ENCODE measurements at places on chromosomes 5 and 9.

DNA sequence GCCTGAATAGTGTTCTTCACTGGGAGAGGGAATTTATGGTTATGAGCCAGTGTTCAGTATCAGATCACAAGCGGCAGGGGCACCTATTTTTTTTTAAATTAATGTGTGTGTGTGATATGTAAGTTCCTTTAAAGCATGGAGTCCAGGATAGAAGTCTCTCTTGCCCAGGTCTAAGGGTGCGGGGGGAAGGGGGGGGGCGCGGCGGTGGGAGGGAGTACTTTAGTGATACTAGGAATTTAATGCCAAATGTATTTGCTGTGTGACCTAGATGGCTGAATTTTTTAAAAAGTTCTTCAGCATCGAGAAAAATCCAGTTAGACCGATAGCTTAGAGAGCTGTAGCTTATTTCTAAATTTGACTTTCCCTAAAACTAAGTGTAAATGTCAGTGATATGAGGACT is 1.5 kb upstream of the FCHO2 start:
- no peak for DNase-seq

DNA sequence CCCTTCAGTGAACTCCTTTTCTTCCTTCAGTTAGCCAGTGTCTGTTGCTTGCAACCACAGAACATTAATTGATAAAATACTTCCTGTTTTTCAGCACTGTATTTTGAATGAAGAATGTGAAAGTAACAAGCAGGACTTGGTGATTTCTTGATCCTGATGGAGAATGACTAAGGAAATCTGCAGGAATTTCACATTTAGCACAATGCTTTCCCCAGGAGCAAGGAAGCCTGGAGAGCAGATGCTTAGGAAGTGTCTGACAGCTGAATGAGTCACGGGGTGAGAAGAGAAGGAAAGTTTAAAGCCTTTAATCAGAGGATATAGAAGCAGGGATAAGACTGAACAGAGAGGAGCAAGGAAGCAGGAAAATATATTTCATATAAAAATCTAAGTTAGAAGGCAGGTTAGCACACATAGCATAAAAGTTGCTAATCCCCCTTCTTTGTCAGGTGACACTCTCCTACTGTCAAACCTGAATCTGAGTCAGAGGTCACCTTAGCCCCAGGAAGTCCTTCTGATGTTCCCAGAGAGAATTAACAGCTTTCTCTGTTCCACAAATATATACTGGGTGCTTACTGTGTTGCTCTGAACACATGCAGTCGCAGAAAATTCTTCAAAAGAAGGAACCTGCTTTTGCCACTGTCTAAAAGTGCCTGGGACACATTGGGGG is 59.7 kb downstream of the GNA14 start:
- peak; percentile 14 for DNase-seq

DNA sequence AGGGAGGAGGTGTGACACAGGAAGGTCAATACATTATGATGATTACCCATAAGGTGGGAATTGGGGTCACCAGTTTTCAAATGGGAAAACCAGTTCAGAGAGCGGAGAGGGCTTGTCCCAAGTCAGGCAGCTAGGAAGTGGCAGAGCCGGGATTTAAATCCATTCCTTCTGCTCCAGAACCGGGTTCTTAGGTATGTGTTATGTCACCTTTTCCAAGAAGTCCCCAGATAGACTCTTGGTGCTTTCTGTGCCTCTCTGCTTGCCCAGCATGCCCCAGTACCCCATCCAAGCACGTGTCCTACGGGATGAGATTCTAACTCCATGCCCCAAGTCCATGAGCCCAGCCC is 69.9 kb downstream of the LMX1B start:
- DNase-seq: no peak

GRCh38 chr5:56282951-56283350 is 49.8 kb upstream of the ANKRD55 start:
- DNase-seq: no peak

DNA sequence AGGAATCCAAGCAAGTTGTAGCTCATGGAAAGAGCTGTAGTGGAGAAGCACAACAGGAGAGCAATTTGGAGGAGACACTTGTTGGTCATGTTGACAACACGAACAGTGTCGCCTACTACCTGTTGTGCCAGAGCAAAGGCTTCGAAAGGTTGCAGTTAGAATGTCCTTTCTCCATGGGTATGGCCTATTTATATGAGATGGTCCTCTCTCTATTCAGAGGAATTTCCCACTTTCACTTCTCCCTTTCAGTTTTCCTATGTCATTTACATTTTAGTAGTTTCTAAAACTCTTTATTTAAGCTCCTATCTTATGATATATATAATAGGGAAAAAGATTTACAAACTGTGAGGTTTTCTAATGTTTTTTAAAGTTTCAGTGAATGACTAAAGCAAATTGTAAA is at the start of gene IFNB1:
Gene IFNB1, minus strand, starts transcription at position 162 of the 400 bp plus-strand sequence. Its CDS starts 73 bp downstream, at position 89.
- DNase-seq: no peak

DNA sequence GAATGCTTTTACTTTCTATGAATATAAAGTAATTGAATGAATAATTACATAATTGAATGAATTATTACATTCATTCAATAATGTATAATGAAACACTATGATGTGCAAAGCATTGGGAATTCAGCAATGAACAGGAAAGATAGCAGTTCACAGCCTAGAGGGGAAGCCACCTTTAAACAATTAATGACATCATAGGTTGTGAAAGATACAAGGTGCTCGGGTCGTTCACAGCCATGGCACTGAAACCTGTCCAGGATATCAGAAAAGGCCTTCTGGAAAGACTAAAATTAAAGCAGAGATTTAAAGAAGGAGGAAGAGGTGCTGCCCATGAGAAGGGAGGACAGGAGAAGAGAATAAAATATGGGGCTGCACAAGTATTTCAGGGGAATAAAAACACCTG is 171.4 kb upstream of the KLF4 start:
- DNase-seq: no peak

- DNase-seq: no peak
Measured at GRCh38 chr9:109242014-109242413, 75.0 kb upstream of the FRRS1L start.

- DNase-seq: no peak
Measured at GRCh38 chr5:14165375-14166106, 22.4 kb downstream of the TRIO start.

- no peak for DNase-seq
Measured at GRCh38 chr5:36389245-36389644, 87.5 kb upstream of the RANBP3L start.

DNA sequence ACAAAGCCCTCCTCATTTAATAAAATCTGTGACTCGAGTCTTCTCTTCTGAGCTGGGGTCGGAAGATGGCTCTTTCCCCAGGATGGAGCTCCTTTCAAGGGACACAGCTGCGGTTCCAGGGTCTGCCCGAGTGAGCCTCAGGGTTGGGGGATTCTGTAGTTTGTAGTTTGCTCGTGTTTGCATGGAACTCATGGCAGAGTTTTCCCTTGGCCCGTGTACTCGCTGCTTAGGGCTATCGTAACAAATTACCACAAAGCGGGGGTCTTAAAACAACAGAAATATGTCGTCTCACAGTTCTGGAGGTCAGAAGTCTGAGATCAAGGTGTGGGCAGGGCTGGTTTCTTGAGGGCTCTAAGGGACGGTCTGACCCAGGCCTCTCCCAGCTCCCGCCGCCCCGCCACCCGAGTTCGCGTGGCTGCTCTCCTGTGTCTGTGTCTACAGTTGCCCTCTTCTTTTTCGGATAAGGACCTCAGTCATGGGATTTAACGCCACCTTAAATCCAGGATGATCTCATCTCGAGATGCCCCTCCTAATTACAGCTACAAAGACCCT is 13.9 kb upstream of the LPCAT1 start:
- DNase-seq: no peak

DNA sequence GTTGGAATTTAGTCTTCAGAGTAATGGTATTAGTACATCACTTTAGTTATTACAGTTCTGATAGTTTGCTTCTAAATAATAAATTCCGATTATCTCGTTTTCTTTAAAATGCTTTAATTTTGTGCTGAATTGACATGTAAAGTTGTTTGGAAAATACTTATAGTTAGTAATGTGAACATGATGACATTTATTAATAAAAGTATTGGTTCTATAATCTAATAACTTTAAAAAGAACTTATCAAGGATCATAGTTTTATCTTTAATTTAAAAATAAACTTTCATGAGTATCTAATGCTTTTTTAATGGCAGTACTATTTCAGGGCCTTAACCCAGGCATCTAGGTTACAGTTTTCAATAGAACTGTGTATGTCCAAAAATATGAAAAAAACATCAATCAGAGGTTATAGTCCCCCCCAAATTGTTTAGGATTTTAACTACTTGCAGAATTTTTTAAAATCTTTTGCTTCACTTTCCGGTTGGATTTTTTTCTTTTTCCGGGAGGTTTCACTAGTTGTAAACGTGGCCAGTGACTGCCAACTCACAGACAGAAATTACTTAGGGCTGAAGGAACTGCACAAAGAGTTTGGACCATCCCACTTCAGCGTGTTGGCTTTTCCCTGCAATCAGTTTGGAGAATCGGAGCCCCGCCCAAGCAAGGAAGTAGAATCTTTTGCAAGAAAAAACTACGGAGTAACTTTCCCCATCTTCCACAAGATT is 680 bp downstream of the GPX8 start:
- no peak for DNase-seq

DNA sequence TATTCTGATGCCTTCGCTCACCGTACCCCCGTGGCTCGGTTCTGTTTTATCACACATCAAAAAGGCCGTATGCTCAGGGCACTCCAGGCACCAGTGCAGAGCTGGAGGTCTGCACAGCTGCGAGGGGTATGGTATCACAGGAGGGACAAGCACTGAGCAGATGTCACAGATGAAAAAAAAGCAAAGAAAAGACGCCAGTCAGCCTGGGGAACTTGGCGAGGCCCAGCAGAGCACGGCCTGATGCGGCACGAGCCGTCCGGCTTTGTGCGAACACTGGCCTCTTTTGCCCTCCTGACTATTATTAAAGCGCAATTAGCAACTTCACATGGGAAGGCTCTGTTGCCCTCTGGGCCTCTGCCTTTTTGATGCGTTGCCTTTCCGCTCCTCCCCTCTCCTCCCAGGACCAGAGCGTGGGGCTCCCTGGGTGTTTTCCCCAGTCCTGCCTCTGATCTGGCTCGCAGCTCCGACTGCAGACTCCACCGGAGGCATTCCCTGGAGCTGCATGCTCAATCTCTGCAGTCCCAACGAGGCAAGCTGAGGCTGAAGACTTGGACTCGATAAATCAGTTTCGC is 44.4 kb downstream of the AK8 start:
- DNase-seq: no peak

DNA sequence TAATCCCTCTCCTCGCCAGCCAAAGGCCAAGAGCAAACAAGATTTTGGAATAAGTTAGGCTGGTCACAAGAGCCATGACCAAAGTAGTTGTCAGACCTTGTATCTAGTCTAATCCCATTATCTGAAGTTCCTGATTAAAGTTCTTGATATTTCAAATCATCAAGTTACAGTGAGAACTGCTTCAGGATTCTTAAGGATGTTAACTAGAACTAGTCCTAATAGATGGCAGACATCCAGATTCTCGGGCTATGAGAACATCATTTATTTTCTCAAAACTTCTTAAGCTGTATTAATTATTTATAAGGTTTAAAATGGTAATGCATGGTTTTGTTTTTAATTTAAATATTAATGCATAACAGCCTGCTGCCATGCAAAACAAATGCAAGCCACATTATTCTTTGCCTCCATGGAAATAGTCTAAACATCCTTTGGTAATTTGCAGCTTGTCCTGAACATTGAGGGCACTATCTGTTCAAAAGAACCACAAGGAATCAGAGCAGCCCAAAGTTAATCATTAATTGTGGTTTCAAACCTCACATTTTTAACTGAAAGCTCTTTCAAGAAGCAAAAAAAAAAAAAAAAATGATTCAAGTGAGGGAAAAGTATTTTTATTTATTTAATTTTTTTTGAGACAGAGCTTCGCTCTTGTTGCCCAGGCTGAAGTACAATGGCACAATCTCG is 95.1 kb downstream of the TTC39B start:
- DNase-seq: no peak

- DNase-seq: no peak
Measured at GRCh38 chr9:6922680-6923079, 164.9 kb downstream of the KDM4C start.

DNA sequence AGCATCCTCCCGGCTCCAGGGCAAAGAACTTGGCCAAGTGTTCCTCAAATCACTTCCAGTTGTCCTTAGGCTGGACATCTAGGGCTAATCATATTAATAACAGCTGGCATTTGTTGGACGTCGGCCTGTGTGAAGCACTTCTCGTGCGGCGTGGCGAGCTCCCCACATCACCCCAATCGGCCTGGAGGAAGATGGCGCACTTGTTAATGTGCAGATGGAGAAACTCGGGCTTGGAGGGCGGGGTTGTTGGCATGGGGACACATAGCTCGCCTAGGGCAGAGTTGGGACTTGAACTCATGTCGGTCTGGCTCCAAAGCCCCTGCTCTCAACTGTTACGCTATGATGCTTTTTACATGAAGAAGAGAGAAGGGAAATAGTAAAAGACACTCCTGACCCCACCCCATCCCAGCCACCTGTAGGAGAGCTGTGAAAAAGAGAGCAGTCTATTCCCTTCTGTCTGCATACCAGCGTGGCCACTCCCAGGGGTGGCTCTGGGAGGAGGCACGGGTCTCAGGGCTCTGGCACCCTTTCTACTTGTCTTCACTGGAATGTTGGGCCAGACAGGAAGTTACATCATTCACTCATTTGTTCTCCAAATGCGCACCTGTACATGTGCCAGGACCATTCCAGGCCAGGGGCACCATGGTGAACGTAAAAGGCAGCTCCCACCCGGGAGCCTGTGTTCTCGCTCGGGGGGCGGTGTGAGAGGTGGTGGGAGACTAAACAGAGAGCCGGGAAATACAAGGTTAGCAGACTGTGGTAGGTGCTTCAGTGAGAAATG is 12.8 kb upstream of the NUP214 start:
- DNase-seq: no peak

DNA sequence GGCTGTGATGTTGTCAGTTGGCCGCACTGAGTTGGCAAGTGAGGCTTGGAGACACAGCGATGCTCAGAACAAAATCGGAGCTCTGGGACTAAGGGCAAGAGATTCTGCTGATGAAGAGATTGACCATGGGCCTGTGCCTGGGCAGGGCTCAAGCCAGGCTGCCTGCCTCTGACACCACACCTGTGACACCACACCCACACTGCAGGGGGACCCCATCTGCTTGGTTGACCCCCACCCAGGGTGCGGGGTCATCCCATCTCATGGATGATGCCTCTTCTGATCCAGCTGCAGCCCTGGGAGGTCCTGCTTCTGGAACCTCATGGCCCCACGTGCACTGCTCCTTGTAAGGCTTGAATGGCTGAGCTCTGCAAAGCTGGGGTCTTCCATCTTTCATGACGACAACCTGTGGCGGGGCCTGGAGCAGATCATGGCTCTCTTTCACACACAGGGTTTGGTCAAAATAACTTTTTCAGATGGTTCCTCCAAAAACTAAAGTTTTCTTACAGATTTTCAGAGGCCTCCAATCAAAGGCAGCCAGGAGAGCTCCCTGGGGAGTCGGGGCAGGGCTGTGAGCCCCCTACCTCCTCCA is 185.2 kb downstream of the GADD45G start:
- DNase-seq: no peak

GRCh38 chr5:179488975-179489374 is 61.4 kb upstream of the RUFY1 start:
- no peak for DNase-seq

GRCh38 chr5:83104021-83104420 is 26.7 kb downstream of the XRCC4 start:
- peak; percentile 35 for DNase-seq

GRCh38 chr5:115624994-115625393 is 842 bp downstream of the TMED7 start:
- peak; percentile 23 for DNase-seq

Measured in hematopoietic multipotent progenitor cell treated with erythropoietin and hydrocortisone succinate and interleukin-3 and kit ligand, for 8 days (in vitro differentiated cells).